ENCODE measurements at places on chromosomes 3 and 15.

DNA sequence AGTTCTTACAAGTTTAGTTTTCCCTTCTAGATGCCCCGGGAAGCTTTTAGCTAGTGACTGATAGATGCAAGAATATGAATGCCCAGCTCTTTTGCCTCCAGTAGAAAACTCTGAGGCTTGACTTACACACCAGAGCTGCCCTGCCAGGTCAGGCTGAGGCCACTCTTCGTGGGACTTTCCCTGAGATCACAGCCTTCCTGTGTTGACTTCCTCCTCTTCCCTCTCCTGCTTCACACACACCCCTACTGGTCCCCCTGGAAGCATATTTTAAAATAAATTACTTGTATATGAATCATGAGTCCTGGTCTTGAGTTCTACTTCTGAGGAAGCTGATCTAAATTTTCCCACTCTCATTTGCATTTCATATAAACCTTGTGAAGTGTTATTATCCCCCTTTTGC, 413.7 kb downstream of the PDCD6IP start:
- no peak for DNase-seq

DNA sequence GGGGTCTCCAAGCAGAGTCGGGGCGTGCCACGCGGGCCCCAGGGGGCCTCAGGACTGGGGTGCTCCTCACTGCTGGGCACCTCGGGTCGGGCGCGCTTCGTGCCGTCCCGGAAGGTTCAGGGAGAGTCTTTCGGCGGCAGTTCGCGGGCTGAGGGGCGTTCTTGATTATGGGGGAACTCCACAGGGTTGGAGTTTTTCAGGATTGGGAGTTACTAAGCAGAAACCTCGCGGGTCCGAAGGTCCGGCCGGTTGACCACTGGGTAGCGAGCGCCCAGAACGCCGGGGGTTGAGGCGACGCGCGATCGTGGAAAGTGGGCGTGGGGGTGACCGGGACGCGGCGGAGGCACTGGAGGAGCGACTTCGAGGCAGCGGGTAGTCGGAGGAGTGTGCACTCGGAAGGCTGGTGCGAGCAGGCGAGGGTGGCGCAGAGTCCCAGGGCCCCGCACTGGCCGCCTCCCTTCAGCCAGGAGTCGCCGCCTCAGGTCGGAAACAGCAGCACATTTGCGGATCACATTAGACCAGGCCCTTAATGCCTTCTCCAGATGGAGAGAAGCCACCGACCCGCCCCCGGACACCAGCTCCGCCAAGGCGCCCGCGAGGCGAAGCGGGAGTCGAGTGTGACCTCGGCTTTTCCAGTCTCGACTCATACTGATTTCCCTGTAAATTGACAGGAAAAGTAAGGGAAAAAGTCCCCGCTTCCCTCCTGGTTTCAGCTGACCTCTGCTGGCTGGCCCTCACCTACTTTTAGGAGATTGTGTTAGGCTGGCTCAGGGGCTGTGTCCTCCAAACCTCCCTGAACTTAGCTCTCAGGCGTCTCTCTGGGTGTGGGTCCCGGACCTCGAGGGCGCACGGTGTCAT, 685 bp downstream of the ADAMTSL3 start:
- DNase-seq = peak; percentile 13

- DNase-seq = no peak
These were observed 119.9 kb upstream of the CBLB start for GRCh38 chr3:105988540-105989212.

- DNase-seq = no peak
These were observed 18.7 kb downstream of the RTP3 start for GRCh38 chr3:46516521-46516920.

DNA sequence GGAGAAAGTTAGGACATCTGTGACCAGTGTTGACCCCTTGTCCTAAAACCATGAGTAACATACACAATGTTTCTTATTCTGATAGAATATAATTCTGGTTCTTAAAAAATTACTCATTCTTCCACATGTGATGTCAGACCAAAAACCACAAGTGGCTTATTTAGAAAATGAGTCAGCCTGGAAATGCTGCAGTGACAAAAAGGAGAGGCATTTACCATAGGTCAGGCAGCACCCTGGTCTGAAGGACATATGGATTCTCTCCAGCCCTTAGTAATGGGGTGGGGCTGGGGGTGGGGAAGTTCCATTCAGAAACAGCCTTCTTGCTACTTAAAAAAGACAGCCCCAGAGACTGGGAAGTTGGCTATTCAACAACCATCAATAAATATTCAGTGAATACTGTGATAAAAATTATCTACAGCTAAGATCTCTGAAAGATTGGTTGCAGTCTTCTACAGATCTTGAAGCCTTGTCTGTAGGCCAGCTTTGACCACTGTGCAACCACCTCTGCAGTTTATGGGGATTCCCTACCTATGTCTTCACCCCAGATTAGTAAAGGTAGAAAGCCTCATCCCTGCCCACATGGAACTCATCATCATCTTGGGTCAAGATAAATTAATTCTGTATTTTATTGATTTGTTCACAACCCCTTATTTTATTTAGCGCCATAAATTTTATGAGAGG, 34.9 kb upstream of the TIMP4 start:
- no peak for DNase-seq

- DNase-seq = no peak
These were observed 31.6 kb upstream of the CERS3 start for GRCh38 chr15:100560323-100560722.

DNA sequence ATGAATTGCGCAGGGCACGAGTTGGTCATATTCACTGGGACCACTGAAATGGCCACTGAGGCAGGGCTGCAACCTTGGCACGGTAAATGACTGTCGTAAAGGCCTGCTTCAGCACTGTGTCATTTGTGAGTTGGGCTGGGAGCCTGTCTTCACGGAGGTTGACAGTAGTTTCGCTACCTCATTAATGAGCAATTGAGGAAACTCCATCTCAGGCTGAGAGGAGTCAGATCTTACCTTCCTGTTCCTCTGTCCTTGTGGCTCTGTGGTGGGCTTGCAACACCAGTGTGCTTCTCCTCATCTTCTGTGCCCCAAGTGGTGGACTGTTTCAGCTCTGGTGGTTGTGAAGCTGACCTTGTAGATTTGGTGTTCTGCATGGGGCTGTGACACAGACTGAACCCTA, 80.1 kb upstream of the EIF1B start:
- no peak for DNase-seq

GRCh38 chr15:53272116-53272515, 482.0 kb upstream of the ONECUT1 start:
- no peak for DNase-seq

- DNase-seq = no peak
These were observed 6.5 kb upstream of the CORO2B start for GRCh38 chr15:68572309-68572708.

DNA sequence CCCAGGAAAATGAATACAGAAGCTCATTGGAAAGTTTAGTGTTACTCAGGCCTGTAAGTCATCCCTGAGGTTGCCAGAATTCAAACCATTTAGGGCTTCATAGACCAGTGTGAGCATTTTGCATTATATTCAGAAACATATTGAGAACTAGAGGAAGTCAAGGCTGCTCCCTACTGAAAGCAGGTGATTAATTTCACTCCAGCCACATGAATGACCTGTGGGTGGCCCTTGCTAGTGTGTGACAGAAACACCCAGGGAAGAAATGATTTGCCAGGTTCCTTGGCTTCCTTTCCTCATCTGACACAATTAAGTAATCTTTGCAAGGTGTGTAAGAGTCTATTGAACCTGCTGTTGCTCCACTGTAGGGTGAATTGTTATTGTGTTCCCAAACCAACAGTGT, 61.8 kb downstream of the GAP43 start:
- DNase-seq = no peak

DNA sequence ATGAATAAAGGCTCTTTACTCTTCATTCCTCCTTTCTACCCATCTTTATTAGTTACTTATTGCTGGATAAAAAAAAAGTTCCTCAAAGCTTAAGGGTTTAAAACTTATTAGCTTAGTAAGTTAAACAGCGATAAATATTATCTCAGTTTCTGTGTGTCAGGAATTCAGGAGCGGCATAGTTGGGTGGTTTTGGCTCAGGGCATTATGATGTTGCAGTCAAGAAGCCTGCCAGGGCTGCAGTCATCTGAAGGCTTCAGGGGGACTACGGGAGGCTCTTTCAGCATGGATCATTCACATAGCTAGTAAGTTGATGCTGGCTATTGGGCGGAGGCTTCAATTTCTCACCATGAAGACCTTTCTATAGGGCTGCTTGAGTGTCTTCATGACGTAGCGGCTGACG, 1.9 kb upstream of the DLG1 start:
- DNase-seq = no peak

- peak; percentile 28 for DNase-seq
These were observed 21.2 kb downstream of the IGSF10 start for GRCh38 chr3:151439652-151440125.

GRCh38 chr15:66399276-66399675, 12.6 kb downstream of the MAP2K1 start:
- no peak for DNase-seq

GRCh38 chr3:42504334-42505127, 2.1 kb downstream of the VIPR1 start:
- DNase-seq = no peak

GRCh38 chr3:41088882-41089281, 110.4 kb upstream of the CTNNB1 start:
- DNase-seq = no peak

- DNase-seq = peak; percentile 83
These were observed 75.1 kb upstream of the VGLL4 start for GRCh38 chr3:11718637-11719405.

DNA sequence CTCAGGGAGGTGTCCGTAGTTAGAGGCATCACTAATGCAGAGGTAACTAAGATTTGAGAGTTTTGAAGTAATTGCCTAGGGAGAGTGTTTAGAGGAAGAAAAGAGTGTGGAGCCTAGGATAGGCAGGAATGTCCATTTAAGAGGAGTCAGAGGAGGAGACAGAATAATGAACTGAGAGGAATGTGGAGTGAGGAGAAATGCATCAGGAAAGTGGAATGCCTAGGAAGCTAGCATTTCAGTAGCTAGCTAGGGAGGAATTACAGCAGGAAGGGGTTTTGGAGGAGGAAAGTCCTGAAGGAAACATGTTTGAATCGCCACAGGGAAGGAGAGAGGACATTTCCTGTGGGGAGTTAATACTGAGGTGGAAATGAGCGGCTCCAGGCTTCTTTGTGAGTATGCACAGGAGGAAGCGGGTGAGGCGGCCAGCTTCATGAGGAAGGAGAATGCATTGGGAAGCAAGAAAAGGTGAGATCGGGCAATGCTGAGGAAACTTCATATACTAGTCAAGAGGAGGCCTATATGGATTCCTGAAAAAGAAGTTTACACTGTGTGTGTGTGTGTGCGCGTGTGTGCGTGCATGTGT, 154.3 kb downstream of the TMEM108 start:
- no peak for DNase-seq

- DNase-seq = no peak
These were observed 178.8 kb upstream of the STAC start for GRCh38 chr3:36201546-36201945.

DNA sequence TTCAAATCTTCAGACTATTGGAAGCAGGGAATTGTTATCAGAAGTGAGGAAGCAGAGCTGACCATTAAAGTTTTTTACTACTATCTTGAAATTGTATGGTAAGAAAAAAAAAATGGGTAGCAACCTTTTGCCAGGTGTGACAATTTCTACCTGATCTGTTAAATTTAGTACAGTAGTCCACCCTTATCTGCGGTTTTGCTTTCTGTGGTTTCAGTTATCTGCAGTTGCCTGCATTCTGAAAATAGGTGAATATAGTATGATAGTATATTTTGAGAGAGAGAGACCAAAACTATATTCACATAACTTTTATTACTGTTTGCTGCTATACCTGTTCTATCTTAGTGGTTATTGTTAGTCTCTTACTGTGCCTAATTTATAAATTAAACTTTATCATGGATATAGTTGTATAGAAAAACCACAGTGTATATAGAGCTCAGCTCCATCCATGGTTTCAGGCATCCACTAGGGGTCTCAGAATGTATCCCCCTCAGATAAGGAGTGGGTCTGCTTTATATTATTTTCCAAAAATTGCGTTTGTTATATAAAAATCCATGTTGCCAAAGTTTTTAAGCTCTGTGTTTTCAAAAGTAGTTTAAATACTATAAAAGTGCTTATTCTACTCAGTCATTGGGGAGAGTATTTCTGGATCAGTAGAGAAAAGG, 69.9 kb downstream of the PTPRG start:
- no peak for DNase-seq

DNA sequence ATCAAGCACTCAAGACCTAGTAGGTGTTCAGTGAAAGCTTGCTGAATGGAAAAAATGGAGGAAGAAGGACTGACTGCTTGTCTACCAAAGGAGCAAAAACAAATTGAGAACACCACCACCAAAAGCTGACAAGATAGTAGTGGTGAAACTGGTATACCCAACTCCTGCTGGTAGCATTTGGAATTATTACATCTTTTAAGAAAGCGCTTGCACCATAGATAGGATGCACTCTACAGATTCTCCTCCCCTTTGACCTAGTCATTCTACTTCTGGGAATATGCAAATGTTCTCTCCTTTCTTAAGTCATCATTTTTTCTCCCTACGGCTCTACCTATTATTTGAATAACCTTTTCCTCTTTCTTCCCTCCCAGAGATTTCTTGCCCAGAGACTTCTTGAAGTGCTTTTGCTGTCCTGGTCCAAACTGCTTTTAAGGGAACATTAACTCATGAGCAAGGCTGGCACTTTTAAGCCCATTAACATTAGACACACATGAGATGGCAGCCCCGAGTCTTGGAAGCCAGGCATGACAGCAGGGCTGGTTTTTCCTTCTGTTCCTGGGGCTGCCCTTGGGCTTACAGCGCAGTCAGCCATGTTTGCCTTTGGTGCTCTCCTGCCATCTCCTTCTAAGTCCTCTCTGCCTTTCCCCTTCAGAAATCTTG, 75.0 kb upstream of the TLE3 start:
- DNase-seq = no peak

DNA sequence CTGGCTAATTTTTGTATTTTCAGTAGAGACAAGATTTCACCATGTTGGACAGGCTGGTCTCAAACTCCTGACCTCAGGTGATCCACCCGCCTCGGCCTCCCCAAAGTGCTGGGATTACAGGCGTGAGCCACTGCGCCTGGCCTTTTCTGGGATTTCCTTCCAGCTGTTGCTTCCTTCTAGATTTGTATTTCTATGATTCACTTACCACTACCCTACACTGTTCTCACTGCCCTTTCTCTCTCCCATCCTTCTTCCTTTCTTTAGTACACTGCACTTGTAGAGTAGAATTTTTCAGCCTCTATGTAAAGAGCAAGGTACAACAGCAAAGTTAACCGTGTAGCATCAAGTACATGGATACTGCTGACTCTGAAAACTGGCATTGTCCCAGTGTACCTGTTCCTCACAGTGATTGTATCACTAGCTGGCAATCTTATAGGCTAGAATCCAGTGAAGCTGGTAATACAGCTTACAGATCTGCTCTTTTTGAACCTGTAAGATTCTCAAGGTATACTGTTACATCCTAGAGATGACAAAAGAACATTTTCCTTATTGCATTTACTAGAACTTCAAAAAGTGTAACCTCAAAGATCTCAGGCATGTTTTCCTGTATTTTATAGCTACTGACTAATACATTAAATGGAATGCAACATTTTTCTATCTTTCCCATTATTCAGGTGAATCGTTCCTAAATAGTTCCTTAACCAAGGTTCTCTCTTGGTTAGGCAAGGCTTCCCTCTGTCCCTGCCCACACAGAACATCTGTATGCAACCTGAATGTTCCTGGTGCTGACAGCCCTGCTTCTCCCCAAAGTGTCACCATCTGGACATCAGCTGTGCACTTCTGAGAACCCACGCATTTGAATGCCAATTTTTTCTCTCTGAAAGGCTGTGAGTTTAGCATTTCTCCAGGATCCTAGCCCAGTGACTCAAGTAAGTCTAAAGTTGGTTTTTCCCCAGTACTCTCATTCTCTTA, 74.1 kb upstream of the RAP2B start:
- peak; percentile 87 for DNase-seq
